HEK293T (cell line): ENCODE measurements at places on chromosomes 4 and X.

- DNase-seq, result peak; percentile 18
Observed at GRCh38 chr4:163343604-163344146, at the start of gene NPY5R. Gene NPY5R, plus strand, starts transcription at chr4:163343892. Its CDS starts 6,382 bp downstream, at chr4:163350274.

DNA sequence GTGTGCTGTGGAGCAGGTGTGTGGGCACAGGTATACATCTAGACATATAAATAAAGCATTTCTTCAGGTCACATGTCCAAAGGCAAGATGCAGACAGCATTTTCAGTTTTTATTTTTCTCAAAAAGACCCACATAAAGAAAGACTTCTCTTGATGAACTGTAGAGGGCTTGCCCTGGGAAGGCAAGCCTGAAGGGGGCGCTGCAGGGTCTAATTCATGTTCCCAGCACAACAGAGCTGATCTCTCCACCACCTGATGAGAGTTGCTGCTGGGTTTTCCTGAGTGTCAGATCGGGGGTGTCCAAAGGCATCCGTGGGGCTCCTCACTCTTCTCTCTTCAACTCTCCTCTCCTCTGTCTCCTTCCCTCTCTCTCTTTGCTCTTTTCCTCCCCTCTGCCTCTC is 26.6 kb downstream of the ADRA2C start:
- DNase-seq, result peak; percentile 34

- DNase-seq, result no peak
Observed at GRCh38 chrX:2751291-2751690, 549 bp upstream of the XG start.

- no peak for DNase-seq
Observed at GRCh38 chrX:49172280-49172780, 632 bp downstream of the PLP2 start.

GRCh38 chr4:14264437-14264836 is 636.9 kb upstream of the BOD1L1 start:
- no peak for DNase-seq
